Fibroblast of the conjunctiva (primary cell): ENCODE measurements at places on chromosomes 2 and 18.

GRCh38 chr2:230657462-230657861, 55.2 kb upstream of the CAB39 start:
- no peak for DNase-seq

DNA sequence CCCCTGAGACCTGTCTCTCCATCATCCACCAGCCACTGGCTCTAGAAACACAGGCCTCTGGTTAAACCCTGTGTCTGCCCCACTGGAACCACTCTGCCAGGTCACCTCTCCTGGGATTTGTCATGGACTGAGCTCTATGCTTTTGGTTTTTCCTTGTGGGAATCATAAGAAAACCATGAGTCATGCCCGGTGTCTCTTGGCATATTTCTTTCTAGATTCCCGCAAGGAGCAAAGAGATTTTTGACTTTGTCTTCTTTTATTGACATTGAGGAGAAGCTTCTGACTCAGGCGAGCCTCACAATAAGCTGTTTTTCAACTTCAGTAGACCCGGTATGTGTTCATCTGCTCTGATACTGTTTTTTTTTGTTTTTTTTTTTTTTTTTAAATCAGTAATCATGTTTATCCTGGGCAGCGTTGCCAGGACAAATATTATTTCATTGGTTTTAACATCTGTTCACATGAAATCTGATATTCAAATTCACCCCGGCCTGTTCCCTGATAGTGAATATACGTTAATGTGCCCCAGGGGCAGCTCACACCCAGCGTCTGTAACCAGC, 207.1 kb downstream of the ACKR3 start:
- peak; percentile 58 for DNase-seq

DNA sequence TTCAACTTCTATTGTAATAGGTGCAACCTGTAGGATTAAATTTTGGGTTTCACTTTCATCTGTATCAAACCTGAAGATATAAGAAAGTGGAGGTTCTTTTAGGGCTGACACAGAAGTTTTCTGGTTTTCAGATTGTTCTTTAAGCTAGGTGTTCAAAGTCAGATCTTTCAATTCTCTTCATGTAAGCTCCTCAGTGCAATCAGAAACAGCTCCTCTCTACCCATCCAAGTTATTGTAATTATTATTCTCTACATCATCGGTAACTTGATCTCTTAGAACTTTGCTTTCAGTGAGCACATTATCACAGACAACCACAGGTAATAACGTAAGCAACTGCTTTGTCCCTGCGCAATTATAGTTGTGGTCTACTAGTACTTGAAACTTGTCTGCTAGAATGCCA, 179.4 kb downstream of the MYCN start:
- no peak for DNase-seq

GRCh38 chr18:12943215-12943614, 4.6 kb upstream of the SEH1L start:
- no peak for DNase-seq

GRCh38 chr2:214537929-214538328, 127.1 kb downstream of the VWC2L start:
- DNase-seq: no peak

DNA sequence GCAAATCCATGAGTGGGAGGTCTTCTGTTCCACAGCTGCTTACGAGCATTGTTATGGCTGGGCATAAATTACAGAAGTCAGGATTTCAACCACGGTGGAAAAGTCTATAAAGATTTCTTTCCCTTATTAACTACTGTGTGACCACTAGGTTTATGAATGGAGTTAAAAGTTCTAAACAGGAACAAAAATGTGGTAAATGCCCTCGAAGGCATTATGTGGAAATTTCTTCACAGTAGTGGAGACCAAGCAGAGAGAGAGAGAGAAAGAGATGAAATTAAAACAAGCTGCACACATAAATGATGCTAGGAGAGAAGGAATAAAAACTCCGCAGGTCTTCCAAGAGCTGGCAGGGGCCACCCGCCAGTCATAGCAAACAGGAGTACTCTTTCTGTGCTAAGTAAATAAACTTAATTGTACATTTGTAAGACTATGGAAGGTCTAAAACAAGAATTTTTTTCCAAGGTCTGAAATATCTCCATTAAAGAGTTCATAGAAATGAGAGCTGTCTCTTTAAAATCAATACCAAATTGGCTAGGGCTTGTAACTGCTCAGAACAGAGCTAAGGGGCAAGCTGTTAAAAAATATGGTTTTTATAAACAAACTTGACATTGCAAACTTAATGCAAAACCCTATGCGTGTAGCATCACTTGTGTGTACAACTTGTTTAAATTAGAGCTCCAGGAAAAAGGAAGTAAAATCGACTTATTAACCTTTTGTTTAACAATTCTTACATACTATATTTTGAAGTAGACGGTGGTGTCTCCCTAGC, 438.2 kb downstream of the MEIS1 start:
- DNase-seq: no peak

DNA sequence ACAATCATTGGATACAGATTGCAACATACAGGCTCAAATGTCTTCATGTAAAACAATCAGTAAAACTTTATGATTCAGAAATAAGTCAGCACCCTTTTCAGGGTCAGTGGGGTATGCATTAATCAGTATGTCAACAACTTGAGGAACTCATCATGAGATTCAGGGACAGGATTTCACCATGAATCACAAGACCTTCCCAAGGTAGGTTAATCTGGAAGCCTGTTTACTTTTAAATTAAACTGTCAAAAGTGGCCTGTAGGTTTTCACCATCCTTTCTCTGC, 104.8 kb downstream of the SP100 start:
- DNase-seq: no peak
